Stimulated activated CD4-positive, alpha-beta T cell treated with anti-CD3 and anti-CD28 coated beads, Interleukin-15, amount 100 ng/mL, for 1 hour (primary cell): ENCODE measurements at places on chromosomes 6 and 20.

DNA sequence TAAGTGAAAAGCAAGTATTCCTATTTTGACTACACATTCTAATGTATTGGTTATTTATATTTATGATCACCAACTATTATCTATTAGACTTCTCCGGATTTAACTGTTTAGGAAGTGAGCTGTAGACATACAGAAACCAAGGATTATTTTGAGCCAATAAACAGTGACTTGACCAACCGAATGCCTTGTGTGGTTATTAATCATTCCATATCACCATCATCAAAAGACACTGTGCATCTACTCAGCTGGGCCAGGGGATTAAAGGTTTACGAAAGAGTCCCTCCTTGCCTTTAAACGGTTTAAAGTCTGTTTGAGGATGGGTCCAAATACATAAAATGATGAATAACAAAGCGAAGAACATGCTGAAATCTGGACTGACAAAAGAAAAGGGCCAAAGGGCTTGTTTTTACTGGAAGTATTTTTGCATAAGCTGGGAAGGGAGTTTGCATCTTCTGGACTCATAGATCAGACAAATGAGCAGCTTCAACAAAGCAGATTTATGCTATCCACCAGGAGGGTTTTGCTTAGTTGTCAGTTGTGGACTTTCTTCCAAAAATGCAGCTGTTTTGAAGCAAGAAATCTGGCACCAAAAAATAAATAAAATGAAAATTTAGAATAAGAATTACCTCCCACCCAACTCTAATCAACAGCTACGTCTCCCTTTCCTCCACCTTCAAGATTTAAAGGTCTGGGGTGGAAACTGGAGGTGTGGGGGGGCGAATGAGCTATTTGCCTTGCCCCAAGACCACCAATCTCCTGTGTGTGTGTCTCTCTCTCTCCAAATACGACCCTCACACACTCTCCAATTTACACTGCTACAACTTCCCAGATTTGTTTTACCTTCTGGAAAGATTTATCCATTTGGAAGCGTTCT lies 33.6 kb upstream of the ID4 start:
- no peak for DNase-seq

GRCh38 chr20:32753731-32754130 lies 8.5 kb upstream of the DNMT3B start:
- no peak for DNase-seq

- no peak for DNase-seq
Observed at GRCh38 chr20:54276577-54277169, 68.8 kb downstream of the PFDN4 start.

GRCh38 chr6:154001494-154002285 lies 37.4 kb upstream of the OPRM1 start:
- DNase-seq: no peak

DNA sequence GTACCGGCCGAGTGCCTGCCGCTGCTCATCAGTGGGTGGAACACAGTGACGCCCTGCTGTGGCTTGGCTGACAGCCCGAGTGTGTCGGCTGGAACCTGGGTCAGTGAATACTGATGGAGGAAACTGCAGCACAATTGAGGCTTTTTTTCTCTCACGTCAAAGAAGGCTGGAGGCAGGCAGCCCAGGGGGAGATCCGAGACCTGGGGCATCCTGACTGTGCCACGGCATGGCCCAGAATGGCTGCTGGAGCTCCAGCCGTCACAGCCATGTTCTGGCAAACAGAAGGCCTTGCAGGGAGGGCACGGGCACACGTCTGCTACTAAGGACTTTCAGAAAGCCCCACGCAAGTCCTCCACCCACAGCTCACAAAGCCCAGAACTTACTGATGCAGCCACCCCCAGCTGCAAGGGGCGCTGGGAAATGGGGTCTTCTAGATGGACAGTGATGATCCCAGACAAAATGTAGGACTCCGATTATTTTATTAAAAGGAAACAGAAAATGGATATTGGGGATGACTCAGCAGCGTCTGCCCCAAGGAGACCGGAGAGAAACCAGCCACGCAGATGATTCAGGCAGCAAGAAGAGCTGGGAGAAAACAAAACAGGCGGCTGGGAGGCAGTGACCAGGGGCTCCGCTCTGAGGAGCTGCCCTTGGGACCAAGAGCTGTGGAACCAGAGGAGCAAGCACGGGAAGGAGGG lies 140.0 kb downstream of the TAF4 start:
- no peak for DNase-seq

DNA sequence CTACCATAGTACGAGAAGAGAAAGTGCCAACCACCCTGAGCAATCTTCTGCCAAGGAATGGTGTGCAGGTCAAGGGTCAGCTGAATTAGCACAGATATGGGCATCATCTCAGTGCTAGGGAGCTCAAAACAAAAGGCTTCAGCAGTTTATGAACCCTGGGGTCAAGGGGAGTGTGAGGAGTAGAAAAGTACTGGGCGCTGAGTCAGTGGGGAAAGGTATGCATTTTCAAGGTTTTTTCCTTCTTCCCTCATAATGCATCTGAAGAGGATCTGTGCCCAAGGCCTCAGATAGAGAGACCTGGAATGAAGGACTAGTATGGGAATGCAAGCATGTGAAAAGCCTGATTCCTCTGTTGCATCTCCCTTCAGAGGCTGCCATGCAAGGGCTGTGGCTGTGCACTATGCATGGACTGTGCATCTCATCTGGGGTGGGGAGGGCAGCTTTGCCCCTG lies 81.7 kb downstream of the PERP start:
- no peak for DNase-seq

- DNase-seq: no peak
Observed at GRCh38 chr6:169171016-169171415, 82.6 kb downstream of the THBS2 start.

GRCh38 chr6:83474309-83474708 lies 38.0 kb upstream of the PRSS35 start:
- DNase-seq: no peak

DNA sequence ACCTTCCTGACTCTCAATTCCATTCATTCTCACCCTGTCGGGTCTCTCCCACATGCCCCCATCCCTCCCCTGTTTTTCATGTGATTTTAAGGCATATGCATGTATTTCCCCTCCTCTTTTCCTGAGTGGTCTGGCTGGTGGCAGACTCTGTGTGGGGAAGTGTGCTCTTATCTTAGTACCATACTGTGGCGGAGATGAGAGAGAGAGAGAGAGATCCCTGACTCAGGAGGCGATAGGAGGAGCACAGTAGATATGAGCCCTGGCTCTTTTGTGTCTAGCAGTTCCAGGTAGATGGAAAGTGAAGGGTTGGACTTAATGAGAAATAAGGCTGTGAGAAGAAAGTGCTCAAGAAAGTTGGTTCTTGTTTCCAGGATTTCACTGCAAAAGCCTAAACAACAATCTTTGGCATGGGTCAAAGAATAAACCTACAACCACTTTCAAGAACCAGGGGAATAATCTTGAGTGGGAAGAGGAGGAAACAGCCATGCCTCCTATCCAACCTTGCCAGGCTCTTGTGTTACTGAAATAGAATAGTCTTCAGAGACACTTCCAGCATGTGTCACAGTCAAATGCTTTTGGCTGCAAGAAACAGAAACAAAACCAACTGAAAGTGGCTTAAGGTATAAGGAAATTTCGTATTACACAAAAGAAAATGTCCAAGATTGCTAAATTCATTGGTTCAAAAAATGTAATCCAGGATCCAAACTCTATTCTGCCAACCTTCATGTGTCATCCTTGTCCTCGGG lies 123.8 kb upstream of the MYLIP start:
- DNase-seq: no peak

DNA sequence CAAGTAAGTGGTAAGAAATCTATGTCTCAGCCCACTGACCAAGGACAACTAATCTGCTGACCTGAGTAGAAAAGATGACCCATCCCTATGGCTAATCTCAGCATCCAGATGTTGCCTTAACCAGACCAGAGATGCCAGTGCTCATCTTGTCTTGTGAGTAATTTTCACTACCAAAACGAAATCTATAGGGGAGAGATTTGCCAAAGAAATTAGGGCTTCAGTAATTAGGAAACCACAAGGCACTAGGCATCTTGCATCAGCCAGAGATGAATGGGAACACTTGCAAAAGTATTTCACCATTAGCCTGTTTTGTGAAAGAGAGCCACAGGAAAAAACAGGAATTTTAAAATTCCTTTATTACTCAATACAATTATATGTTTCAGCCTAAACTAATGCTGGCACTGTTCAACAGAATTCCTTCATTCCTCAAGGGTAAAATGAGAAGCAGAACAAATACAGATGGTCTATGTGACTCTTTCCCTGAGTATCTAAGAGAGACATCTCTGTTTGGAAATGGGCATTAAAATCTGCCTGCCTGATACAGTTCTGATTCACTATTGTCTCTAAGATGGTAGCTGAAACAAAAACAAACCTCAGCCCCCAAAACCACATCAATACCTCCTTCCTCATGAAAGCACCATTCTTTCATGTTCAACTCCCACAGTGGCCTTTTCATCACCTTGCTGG lies 87.8 kb downstream of the GMDS start:
- no peak for DNase-seq

DNA sequence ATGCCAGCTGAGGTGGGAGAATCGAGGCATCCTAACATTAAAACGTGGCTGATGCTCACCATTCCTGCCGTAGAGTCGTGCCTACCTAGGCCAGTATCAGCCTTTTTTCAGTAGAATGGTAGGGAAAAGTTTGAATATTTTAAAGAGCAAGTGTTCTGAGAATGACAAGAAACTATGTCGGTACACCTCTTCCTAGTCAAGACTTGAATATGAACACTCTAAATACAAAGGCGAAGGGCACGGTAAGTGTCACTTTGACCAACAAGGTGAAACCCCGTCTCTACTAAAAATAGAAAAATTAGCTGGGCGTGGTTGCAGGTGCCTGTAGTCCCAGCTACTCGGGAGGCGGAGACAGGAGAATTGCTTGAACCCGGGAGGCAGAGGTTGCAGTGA lies 1.0 kb downstream of the GINM1 start:
- DNase-seq: no peak

DNA sequence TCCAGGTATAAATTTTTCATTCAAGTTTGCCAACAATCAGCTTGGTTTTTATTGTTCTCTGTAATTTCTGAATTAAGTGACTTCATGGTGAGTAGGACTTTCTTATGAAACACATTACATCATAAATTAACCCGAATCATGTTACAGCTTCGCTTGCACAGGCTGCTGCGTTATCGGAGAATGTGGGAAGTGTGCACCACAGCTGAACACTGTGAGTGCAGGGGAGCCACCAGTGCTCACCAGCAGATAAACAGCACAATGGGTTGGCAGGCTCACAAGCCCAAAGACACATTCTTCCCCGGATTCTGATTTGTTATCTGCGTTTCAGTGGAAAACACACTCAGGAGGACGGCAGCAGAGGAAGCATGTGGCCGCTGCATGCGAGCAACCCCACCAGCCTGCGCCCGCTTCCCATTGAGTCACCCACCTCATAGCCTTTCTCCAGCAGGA lies 121.1 kb downstream of the GMDS start:
- DNase-seq: no peak

DNA sequence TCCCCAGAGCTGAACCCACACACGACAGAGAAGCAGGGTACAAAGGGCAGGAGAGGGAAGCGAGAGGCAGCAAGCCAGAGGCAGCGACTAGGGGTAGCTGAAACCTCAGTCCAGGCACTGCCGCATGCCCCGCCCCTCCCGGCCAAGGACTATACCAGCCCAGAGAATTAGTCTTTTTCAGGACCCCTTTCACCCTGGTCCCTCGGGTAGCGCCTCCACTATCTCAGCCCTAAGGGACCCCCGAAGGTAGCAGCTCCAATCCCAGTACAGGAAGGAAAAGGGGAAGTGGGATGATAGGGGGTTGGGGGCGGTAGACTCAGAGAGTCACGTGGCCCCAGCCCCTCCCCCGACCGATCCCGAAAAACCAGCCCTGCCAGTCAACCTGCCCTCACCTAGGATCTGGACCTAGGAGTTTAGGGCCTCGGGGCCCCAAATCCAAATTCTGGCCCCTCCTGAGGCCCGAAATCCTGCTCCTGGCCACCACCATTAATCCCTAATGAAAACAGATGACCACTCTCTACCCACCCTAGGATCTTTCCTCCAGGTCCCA lies 1.3 kb downstream of the RGL2 start:
- DNase-seq: no peak

GRCh38 chr20:16387666-16388065 lies 185.6 kb downstream of the KIF16B start:
- no peak for DNase-seq

- no peak for DNase-seq
Observed at GRCh38 chr20:21511485-21511849, 2.4 kb downstream of the NKX2-2 start.

DNA sequence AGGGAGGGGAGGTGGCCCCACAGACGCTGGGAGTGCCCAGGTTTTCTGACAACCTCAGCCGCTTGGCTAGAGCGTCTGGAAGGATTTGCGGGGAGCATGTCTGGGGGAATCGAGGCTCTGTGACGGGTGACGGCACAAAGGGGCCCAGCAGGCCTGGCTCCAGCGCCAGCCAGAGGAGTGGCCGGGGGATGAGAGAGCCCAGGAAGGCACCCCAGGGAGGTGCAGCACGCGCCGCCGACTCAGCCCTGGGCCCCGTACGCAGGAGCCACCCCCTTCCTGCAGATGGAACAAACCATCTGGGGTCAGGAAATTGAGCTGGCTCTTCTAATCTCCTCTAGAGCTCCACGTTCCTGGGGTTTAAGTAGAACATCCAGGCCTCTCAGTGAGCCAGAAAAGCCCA lies 5.9 kb upstream of the SLCO4A1 start:
- DNase-seq: no peak
